ENCODE measurements at places on chromosomes 12 and 14.

GRCh38 chr14:89336338-89336737 lies 80.7 kb downstream of the FOXN3 start:
- no peak for DNase-seq

DNA sequence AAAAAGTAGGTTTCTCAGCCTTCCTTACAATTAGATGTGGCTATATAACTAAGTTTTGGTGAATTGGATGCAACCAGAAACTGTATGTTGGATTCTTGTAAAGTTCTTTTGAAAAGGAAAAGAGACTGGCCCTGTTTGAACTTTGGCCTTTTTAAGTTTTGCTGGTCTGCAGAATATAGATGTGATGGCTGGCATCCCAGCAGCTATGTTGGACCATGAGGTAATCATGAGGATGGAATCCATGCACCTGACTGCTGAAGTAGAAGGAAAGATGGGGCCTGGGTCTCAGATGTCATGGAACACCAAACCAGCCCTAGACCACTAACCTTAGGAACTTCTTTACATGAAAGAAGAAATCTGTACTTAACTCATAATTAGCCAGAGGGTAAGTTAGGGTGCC lies 482.5 kb downstream of the GLT1D1 start:
- no peak for DNase-seq

DNA sequence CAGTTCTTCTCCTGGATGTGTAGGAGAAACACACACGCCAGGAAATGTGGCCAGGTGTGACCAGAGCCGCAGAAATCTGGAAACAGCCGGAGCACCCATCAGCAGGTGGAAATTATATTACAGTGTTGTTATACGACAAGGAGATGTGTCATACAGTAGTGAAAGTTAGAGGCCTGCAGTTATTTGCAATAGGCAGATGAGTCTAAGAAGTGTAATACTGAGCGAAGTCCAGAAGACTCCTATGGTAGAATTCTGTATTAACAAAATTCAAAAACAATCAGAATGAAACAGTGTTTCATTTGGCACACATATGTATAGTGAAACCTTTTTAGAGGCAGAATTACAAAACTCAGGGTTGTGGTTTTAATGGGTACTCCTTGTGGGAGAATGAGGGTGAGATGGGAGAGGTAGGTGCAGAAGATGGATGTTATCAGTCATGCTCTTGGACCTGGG lies 39.3 kb upstream of the AMN start:
- no peak for DNase-seq

DNA sequence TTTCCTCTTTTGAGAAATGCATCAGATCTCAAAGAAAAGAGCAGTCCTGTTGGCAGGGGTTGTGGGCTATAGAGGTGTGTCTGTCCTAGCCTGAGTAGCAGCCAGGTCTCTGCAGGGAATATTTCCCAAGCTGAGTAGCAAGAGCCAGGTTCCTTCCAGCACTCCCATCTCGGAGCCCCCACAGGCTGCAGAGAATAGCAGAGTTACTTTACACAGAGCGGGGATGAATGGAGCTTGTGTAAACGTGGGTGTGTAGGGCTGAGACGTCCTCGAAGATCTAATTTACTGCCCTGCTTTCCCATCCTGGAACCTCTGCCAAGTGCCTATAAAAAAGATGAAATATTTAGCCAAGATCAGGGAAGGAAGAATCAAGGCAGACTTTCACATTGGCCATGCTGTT lies 156.6 kb downstream of the TSPAN9 start:
- no peak for DNase-seq

DNA sequence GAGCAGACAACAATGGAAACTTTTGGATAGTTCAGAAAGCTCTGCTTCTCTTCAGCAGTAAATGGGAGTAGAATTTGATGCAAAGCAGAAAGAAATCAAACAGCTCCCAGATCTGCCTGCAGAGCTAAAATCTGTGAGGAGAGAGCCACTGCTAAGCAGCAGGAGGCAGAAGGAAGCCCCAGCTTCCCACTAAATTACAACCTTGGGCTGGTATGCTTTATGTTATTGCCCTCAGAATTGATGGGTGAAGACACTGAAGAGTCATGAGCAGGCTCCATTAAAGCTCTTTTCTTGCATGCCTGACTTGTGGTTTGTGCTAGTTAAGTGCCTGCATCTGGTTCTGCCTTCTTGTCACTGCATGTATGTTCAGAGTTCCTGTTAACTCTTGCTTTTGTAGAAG lies 8.4 kb downstream of the ZC2HC1C start:
- DNase-seq: no peak

- no peak for DNase-seq
These were observed 102.0 kb downstream of the HMGA2 start for GRCh38 chr12:65926119-65926908.

GRCh38 chr14:94897082-94897481 lies 127.2 kb upstream of the GSC start:
- DNase-seq: no peak
